ENCODE measurements at places on chromosomes 2 and 18. TPM values are rescaled to one million over a fixed set of nuclear protein-coding genes. Genes with fewer than 3 reads are reported as not detected.

- no peak for DNase-seq
Measured at GRCh38 chr2:216499641-216500218, 1.1 kb downstream of the RPL37A start.

DNA sequence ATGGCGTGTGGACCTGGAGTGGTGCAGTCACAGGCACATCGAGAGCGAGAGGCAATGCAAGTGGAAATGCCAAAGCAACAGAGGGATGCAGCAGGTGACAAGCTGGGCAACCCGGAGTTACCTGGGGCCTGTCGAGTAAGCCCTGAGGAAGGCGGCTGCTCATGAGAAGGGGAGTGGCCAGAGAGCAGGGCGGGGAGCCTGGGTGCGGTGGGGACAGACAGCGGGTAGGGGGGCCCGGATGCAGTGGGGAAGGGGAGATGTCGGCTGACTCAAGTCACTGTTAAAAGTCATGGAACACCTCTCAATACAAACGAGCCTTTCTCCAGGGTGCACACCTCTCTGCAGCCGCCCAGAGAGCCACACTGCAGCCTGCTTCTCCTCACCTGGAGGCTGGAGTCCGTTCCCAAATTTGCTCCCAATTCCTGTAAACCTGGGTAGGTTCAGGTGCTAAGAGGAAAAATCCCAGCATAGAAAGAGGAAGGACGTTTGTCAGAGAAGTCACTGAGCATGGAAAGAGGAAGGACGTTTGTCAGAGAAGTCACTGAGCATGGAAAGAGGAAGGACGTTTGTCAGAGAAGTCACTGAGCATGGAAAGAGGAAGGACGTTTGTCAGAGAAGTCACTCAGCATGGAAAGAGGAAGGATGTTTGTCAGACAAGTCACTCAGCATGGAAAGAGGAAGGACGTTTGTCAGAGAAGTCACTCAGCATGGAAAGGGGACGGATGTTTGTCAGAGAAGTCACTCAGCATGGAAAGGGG is 71.7 kb upstream of the TWIST2 start:
- DNase-seq = no peak

GRCh38 chr2:187091664-187092063 is 242.7 kb upstream of the ZSWIM2 start:
- no peak for DNase-seq

DNA sequence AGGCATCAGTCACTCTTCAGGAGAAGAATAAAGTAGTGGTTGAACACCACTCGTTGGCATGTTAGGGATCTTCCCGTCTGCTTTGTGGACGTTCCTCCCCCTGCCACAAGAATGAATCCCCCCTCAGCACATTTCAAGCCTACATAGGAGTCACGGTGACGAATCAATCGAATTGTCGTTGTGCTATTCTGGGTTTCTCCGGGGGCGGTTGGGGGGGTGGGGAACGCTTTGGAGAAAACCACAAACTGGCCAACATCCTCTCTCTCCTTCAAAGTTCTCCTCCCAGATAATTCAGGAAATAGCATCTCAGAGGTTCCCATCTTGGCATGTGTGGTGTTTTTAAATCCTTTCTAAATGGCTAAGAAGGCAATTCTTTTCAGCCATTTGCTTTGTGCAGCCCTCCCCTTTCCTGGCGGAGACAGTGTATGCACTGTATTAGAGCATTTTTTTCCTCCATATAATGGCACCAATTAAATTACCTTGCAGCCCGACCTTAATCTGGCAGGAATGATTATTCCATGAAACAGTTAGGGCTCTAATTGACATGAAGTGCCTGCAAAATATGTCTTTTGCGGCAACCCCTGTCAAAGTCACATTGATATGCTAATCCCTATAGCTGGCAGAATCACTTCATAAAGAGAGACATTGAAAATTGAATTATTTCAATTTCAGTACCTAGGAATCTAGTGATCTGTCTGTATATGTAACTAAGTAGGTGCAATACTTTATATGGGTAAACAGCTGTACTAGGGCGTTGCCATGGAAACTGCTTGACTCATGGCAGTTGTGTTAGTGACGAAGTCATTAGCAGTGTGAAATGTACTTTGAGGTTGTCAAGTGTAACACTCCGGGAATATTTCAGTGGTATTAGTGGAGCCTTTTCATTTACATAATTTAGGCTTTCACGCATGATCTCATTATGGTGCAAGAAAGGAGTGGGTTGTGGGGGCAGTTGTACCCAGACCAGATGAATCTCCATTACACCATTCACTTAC is 323.4 kb upstream of the SLC14A2 start:
- no peak for DNase-seq

DNA sequence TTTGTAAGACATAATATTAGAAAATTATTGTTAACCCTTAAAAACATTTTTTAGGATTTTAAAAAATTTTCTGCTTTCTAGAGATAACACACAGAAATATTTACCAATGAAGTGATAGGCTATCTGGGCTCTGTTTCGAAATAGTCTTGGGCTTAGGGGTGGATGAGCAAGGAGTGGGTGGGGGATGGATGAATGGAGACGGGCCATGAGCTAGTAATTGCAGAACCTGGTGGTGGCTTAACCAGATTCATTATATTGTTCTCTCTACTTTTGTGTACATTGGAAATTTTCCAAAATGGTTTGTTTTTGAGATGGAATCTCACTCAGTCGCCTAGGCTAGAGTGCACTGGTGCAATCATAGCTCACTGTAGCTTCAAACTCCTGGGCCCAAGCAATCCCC is 89.6 kb downstream of the TCF7L1 start:
- DNase-seq = no peak

DNA sequence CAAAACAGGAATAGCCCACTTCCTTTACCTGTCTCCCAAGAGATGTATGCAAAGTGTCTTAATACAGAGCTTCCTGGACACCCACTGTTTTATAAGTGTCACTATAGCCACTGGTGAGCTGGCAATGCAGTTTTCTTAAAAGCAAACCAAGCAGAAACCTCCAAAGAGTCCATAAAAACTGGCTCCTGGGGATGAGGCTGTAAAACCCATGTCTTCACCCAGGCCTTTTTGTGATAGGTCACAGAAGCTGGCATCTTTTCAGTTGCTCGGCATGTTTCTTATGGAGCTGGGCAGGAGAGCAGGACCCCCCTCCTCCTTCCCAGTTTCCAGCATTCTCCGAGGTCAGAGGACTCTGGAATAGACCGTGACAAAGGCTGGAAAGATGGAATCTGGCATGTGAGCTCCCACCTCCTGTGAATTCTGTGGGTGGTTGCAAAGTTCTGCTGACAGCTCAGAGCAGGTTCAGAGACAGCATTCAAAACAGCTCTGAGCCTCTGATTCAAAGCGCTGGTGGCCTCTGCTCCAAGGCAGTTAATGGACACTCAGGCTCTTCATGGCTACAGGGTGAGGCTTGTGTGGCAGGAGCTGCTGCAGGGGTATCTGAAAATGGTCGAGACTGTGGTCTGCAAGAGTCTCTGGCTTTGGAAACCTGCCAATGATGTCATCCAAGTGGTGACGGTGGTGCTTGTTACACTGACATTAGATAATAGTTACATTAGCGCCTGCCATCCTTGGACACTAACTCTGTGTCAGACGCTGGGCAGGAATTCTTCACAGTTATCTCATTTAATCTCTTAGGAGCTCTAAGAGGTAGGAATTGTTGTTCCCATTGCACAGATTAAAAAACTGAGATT is 283.4 kb downstream of the CLIP4 start:
- peak; percentile 63 for DNase-seq

GRCh38 chr2:165144315-165144714 is 59.5 kb downstream of the SCN3A start:
- DNase-seq = no peak

GRCh38 chr2:169526451-169526850 is 16.9 kb downstream of the KLHL41 start:
- no peak for DNase-seq

Gene PDE11A
- 0.49 TPM for total RNA-seq

Measured in endodermal cell (in vitro differentiated cells).